ENCODE measurements at places on chromosomes 4 and X. TPM values are rescaled to one million over a fixed set of nuclear protein-coding genes. Genes with fewer than 3 reads are reported as not detected.

- DNase-seq, result peak; percentile 74
These were observed 16.2 kb downstream of the NELFA start for GRCh38 chr4:1992468-1993168.

DNA sequence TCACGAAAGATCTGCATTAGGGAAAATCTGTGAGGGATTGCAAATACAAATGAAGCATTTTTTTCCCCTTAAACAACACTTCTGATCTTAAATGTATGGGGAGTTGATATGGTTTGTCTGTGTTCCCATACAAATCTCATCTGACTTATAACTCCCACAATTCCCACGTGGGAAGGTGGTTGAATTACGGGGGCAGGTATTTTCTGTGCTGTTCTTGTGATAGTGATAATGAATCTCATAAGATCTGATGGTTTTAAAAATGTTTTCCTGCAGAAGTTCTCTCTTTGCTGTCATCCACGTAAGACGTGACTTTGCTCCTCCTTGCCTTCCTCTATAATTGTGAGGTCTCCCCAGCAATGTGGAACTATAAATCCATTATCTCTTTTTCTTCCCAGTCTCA lies 107.4 kb upstream of the KCNIP4 start:
- no peak for DNase-seq

DNA sequence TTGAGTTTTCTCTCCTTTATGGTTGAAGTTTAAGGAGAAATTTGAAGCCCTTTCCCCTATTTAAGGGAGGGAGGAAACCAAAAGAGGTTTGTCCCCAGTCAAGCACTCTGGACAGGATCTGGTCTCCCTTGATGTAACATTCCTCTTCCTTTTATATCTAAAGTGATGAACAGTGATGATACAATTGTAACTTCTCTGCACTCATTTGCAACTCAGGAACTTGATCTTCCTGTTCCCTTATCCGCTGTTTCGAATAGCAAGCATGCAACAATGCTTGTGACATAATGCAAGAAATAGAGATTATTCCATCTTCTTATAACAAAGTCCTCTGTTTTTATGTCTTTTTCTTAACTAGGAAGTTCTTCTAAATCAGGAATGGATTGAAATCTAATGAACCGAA lies 18.3 kb downstream of the ALPK1 start:
- DNase-seq, result no peak

- no peak for DNase-seq
These were observed 43.3 kb upstream of the SLC39A8 start for GRCh38 chr4:102388611-102389010.

DNA sequence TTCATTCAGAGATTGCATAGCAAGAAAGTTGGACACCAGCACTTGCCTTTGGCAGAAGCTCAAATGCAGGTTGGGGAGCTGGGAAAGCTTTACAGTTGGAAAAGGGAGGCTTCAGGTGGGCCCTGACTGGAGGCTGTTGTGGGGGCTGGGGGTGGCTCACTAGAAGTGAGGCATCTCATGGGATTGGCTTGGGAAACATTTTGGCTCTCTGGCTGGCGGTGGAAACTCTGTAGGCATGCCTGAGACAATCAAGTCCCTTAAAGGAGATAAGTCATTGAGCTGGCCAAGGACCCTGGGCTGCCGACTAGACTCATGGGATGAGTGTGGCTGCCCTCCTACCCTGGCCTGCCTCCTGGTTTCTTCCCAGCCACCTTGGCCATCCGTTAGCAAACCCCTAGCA lies 31.4 kb upstream of the STS start:
- no peak for DNase-seq

The ALB gene
- 7.3 TPM for total RNA-seq

The FRMD7 gene
- total RNA-seq, result not detected

The RPS6KA6 gene
- 14.3 TPM for total RNA-seq

GRCh38 chrX:102599951-102600579 lies 750 bp downstream of the ARMCX5 start:
- DNase-seq, result peak; percentile 4

GRCh38 chr4:150067859-150068258 lies 10.4 kb upstream of the DCLK2 start:
- no peak for DNase-seq

The SYP gene
- total RNA-seq, result 85.9 TPM

The CTAG2 gene
- total RNA-seq, result not detected

The HEPH gene
- 25.8 TPM for total RNA-seq

- DNase-seq, result no peak
These were observed 11.7 kb downstream of the COQ2 start for GRCh38 chr4:83272900-83273299.

GRCh38 chr4:3791910-3792542 lies 25.8 kb downstream of the ADRA2C start:
- DNase-seq, result no peak

DNA sequence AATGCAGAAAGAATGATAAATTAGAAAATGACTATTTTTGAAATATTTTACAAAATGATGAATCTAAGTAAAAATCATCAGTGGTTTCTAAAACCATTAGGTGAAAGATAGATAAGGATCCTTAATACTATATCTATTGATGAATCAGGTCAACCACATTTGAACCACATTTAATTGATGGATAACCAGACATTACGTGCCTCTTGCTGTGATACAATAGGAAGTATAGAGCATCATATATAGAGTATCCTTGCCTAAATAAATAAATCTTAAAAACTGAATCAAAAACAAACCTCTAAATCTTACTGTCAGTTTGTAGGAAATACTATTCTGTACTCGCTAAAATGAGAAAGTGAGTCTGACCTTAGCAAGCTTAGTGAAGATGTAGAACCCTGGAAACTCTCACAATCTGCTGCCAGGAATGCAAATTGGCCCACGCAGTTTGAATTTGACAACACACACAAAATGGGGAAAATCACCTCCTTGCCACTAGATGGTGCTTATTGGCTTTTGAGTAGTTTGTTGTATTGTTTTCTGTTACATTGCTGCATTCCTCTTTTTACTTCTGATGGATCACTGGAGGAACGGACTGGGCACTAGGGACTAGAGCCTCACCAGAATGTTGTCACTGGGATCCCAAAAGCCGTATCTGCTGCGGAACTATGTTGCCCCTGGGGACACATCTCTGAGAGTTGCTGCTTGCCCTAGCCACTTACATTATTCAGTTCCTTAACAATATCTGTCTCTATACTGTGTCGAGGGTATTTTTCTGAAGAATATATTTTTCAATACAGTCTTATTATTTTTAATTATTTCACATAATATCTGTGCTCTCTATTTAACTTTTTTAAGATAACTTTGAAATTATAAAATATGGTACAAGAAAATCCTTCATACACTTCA lies 25.4 kb upstream of the SLAIN2 start:
- DNase-seq, result no peak

DNA sequence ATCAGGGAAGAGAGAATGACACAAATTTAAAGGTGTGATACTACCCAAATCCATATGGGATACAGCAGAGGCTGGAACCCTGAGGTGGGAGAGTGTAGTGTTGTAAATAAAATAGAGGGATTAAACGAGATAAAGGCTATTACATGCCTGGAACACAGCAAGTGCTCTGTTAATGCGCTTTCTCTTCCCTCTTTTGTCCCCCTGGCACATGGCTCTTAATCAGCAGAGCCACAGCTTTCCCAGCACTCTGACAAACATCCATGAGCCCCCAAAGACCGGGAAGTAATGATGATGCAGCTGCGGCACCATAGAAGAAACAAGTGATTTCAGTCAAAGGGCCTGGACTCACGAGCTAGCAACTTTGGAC lies 85.9 kb downstream of the RASL11B start:
- DNase-seq, result no peak

The ZFP92 gene
- 1.5 TPM for total RNA-seq

GRCh38 chrX:151488677-151489076 lies 74.8 kb upstream of the PASD1 start:
- DNase-seq, result no peak

The PAPSS1 gene
- 82.0 TPM for total RNA-seq

- no peak for DNase-seq
These were observed 645.9 kb downstream of the FSTL5 start for GRCh38 chr4:161517941-161518340.

The CXCR3 gene
- total RNA-seq, result not detected

DNA sequence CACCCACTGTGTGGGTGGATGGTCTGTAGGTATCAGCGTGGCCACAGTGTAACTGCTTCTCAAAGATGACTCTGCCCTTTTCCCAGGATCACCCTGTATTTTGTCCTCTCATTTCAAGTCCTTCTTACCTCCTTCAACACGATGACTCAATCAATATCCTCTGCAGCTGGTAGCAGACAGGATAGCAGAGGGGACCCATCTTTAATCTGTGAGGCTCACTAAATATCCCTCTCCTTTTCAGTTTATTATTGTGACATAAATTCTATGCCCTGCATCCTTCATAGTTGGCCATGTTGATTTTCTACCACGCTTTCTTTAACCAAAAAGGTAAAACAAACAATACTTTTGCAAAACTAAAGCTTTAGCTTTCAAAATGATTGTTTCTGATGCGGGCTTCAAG lies 9.6 kb upstream of the MEPE start:
- no peak for DNase-seq

DNA sequence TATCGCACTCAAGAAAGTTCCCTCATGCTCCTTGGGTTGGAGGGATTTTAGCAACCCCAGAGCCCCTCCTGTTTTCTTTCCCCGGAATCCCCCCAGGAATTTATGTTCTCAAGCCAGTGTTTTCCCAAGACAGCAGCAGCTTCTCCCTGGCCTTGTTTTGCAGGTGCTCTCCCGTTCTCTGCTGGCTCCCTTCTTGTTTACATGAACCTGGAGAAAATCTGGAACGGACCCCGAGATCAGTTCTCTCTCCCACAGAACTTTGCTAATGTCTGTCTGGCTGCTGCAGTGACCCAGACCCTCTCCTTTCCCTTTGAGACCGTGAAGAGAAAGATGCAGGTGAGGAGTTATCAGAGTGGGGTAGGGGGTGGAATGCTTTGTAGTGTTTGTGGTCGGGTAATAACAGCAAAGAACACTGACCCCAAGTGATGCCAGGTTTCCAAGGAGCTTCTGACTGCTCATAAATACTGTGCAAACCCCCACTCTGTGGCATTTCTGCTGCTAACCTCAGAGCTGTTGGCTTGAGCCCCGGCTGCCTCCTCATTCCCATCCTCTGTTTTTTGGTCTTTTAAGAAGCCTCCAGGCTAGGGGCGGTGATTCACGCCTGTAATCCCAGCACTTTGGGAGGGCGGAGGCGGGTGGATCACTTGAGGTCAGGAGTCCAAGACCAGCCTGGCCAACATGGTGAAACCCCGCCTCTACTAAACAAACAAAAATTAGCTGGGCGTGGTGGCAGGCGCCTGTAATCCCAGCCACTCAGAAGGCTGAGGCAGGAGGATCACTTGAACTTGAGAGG lies 11.1 kb downstream of the SLC25A43 start:
- no peak for DNase-seq

GRCh38 chrX:15680401-15680800 lies 15.8 kb upstream of the CLTRN start:
- DNase-seq, result no peak

DNA sequence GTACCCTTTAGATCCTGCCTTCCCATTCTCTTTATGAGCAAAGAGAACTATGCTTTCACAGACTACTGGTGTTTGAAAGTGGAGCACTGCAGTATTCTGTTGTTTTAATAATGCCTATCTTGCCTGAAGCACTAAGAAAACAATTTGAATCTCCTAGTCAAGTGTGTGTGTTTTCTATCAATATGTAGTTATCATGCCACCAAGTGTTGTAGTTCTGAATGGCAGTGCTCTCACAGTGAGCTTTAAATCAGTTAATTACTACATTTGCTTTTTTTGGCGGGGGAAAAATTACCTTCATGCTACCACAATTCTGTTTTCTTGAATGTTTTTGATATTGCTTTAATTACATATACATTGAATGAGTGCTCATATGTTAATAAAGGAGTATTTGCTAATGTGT lies 143.6 kb upstream of the FAM47A start:
- no peak for DNase-seq

DNA sequence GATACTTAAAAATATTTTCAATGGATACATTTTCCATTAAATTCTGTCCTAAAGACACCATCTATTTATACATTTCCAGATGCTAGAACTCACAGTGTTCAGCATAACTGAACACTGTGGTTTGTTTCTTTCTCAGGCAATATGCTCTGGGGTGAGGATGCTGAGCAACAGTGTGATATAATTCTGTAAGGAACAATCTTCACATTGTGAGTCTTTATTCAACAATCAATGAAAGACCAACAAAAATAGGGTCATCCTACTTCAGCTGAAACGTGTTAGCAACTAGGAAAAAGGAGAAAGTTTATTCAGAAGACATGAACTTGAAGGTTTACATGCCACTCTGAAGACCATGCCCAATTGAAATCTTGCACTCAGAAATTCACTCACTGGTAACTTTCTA lies 284.8 kb downstream of the UNC5C start:
- DNase-seq, result no peak

GRCh38 chr4:159829184-159829583 lies 726.3 kb downstream of the RAPGEF2 start:
- DNase-seq, result no peak

DNA sequence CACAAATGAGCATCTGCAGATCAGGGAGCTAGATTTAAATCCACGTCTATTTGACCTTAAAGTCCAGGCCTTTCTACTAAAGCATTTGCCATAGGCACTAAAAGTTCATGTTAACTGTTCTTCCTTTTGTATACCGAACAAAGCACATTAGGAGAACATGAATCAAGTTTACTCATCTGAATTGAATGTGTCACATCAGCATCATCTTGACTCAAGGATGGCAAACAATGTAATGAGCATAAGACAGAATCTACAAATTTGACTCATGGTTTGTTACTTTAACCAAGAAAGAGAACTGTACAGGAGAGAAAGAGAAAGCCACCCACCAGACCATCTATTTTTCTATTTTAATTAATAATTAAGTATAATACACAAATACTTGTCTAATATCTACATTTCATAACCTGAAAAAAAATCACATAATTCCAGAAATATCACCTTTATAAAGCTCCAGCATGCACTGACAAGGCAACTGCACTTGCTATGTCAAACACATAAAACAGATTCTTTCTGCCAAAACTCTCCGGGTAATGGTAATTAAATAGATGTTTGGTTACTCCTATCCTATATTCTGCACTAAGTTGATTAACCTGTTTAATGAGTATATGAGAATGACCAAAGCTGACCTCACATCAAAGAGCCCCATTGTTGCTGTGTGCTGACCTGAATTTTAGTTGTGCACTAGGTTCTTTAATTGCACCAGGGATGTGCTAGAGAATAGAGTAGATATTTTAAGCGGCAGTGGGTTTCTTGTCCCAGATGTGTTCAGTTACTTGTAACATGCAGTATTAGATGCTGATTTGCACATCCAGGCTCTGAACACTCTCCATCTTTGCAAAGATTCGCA lies 42.5 kb upstream of the LEF1 start:
- DNase-seq, result no peak

GRCh38 chr4:38676986-38677385 lies 13.0 kb downstream of the KLF3 start:
- no peak for DNase-seq

DNA sequence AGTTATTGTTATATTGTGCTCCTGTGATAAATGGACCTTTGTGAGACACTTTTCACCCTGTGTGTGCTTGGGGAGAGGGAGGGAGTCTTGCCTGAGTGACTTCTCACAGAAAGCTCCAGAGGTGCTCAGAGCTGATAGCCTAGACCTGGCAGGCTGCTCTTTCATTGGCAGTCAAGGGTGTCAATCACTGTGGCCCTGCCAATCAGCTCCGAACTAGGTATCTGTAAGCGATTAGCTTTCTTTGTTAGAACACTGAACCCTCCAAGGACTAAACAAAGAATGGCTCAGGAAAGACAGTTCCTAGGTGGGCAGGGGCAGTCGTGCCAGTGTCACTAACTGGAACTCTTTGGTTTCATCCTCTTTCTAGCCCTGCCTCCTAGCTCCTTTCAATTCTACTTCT lies 2.7 kb upstream of the NALF2 start:
- no peak for DNase-seq
